ENCODE measurements at places on chromosomes 11 and 22.

DNA sequence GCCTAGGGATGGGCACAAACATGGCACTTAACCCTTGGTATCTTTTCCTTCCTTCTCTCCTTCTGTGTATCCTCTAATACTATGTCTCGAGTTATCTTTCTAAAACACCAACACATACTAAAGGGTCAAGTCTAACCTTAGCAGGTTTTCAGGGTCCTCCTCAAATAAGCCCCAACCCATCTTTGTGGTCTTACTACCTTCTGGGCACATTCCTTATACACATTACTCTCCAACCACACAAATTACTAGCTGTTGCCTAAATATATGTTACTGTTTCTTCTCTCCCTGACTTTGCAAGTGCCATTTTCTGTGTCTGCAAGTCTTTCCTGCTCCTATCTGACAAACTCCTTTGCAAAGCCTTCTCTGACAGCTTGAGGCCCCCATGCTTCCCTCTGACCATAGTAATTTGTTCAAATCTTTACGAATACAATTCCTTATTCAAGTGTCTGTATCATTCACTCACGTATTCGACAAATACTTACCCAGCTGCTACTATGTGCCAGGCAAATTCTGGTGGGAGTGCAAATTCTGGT is 15.8 kb upstream of the NUP160 start:
- DNase-seq, result no peak

DNA sequence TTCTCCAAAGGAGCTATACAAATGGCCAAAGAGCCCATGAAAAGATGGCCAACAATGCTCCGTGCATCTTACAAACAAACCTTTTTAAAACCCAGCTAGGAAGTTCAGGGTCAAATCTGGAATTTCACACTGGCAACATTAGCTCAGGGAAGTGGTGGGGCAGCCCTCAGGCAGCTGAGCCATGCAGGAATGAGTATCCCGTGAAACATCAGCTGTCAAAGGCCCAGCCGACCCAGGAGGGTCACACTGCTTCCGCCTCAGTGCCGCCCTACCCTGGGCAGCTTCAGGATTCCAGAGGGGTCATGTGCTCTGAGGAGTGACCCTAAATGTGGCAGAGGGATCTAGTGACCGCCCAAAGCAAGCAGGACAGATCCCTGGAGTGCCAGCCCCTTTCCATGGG is 73.4 kb downstream of the LINC01488 start:
- DNase-seq, result no peak

GRCh38 chr11:102495161-102496042 is 35.1 kb downstream of the MMP7 start:
- no peak for DNase-seq

GRCh38 chr11:12693479-12694182 is 19.4 kb downstream of the TEAD1 start:
- DNase-seq, result no peak

DNA sequence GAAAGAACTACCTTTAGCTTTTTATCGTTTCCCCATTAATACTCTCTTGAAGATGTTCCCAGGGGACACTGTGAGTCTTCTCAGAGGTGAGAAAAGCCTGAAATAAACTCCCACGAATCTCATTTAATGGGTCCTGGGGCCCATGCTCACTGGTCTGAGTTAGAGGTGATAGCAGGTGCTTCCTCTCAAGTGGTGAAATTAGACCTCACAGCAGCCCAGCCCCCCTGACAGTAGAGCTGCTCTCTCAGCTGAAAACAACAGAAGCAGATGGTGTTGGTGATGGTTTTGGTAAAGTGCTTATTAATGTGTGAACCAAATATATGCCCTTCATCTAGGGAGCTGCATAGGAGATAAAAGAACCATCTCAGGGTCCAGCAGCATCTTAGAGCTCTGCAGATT is 76.8 kb upstream of the VPREB1 start:
- no peak for DNase-seq

Data from esophagus squamous epithelium (tissue), 5 donors.